ENCODE measurements at places on chromosomes 11 and 22. TPM values are rescaled to one million over a fixed set of nuclear protein-coding genes. Genes with fewer than 3 reads are reported as not detected.

Gene TEX54
- not detected for total RNA-seq

Gene OPCML
- not detected for total RNA-seq

Gene C11orf87
- total RNA-seq: not detected

Gene ARHGAP8
- not detected for total RNA-seq

Gene TMEM86A
- 0.45 TPM for total RNA-seq

Gene LARGE1
- total RNA-seq: 1.9 TPM

Gene UPK3A
- not detected for total RNA-seq
